Urothelium cell line (cell line): ENCODE measurements at places on chromosomes 7 and 10.

GRCh38 chr10:46515793-46516192 lies 40.7 kb downstream of the GPRIN2 start:
- DNase-seq: no peak

DNA sequence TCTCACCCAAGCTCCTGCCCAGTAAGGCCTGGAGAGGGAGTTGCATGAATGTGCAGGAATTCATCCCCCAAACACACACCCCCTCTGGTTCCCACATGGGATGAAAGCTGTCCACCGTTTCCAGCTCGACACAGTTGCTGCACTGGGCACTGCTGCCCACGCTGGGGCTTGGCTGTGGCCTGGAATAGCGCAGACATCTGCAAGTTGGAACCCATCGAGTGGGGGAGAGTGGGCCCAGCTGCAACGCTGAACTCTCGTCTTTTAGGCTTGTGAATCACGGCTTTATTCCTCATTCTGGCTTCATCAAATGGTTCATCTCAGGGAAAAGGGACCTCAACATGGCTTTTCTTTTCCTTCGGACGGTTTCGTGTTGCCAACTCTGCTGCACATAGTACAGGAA lies 264.7 kb downstream of the DNAJB6 start:
- DNase-seq: no peak

GRCh38 chr7:79284211-79284610 lies 169.3 kb downstream of the MAGI2 start:
- no peak for DNase-seq

DNA sequence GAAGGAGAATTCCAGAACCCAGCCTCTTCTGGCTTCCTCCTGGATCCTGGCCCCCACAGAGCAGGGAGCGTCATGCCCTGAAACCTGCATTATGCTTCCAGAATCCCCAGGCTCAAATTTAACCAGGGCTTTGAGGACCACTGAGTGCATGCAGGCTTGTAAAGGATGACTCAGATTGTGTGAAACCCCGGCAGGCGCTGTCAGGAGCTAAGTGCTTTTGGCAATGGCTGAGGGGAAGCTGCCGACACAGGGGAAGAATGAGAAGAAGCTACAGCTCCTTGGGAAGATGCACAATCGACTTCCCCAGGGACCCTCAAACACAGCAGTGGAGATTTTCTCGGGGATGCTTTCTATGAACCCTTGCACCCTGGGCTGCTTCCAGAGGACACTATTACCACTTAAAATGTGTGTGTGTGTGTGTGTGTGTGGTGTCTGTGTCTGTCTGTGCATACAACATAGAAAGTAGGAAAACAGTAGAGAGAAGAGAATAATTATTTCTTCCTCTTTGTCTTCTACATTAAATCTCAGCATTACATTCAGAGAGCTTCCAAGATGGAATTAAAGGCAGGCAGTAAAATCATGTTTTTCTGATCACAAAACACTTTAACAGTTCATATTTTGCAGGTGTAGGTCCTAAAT lies 183.5 kb upstream of the INHBA start:
- peak; percentile 64 for DNase-seq

DNA sequence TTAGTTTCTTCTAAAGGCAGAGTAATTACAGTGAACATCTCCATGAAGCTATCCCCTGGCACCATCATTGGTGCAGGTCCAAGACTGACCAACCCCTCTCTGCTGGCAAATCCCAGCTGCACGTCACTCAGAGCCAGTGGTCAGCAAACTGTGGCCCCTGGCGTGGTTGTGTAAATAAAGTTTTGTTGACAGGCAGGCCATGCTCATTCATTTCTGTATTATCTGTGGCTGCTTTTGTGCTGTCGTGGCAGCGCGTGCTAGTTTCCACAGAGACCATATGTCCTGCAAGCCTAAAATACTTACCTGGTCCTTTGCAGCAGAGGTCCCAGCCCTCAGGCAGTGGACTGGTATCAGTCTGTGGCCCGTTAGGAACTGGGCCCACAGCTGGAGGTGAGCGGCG lies 117.6 kb upstream of the NPS start:
- no peak for DNase-seq

GRCh38 chr10:87703771-87704170 lies 44.1 kb downstream of the PAPSS2 start:
- DNase-seq: no peak

GRCh38 chr10:33195608-33196376 lies 138.7 kb downstream of the NRP1 start:
- DNase-seq: no peak

- DNase-seq: no peak
Measured at GRCh38 chr10:124498056-124498455, 36.4 kb downstream of the LHPP start.

- no peak for DNase-seq
Measured at GRCh38 chr7:68783684-68784083, 814.6 kb upstream of the AUTS2 start.

DNA sequence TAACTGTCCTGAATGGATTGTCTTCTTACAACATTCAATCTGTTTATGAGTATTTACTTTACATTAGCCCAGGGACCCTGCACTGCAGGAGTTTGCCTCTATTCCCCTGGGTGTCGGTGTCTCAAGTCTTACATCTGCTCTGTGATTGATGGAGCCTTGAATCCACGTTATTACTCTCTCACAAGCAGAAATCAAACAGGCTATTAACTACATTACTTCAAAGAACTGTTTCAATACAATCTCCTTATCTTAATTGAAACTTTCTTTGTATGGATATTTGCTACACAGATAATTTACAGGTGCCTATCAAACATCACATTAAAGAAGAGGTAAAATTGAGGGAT lies 3.1 kb upstream of the ARID5B start:
- no peak for DNase-seq

DNA sequence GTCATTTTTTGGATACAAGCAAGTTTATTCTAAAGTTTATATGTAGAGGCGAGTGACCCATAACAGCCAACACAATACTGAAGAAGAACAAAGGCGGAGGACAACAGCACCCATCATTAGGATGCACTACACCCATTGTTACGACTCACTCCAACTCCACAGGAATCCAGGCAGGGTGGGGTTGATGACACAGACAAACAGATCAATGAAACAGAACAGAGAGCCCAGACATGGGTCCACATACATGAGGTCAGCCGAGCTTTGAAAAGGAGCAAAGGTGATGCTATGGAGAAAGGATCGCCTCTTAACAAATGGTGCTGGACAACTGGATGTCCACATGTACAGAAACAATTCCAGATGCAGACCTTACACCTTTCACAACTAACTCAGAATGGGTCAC lies 426.4 kb downstream of the PTPRN2 start:
- DNase-seq: no peak

DNA sequence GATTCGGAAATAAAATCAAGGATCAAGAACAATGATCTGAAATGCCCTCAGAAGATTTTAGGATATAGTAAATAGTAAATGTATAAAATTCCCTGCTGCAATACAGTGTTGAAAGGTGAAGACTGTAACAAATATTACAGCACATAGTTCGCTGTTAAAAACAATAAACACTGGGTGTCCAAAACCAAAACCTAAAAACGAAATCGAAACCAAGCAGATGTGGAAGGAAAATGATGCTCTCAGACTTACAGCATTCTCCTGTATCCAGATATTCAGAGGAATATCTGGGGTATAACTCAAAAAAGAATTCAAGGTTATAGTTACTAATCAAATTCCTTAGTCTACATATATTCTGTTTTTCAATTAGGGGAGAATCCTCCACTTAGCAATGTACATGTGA lies 708.1 kb upstream of the PCDH15 start:
- DNase-seq: peak; percentile 9

- no peak for DNase-seq
Measured at GRCh38 chr7:159036916-159037605, 107.6 kb downstream of the VIPR2 start.

- DNase-seq: no peak
Measured at GRCh38 chr10:58644311-58644710, 131.6 kb downstream of the BICC1 start.

GRCh38 chr7:155717010-155717744 lies 72.7 kb downstream of the RBM33 start:
- DNase-seq: no peak

GRCh38 chr10:5600908-5601307 lies 65.5 kb downstream of the ASB13 start:
- no peak for DNase-seq

- no peak for DNase-seq
Measured at GRCh38 chr7:50221028-50221427, 83.5 kb upstream of the IKZF1 start.

- DNase-seq: peak; percentile 84
Measured at GRCh38 chr7:20330239-20330927, at the start of gene ITGB8. Gene ITGB8, plus strand, starts transcription at chr7:20330900. Its CDS starts 907 bp downstream, at chr7:20331807.

DNA sequence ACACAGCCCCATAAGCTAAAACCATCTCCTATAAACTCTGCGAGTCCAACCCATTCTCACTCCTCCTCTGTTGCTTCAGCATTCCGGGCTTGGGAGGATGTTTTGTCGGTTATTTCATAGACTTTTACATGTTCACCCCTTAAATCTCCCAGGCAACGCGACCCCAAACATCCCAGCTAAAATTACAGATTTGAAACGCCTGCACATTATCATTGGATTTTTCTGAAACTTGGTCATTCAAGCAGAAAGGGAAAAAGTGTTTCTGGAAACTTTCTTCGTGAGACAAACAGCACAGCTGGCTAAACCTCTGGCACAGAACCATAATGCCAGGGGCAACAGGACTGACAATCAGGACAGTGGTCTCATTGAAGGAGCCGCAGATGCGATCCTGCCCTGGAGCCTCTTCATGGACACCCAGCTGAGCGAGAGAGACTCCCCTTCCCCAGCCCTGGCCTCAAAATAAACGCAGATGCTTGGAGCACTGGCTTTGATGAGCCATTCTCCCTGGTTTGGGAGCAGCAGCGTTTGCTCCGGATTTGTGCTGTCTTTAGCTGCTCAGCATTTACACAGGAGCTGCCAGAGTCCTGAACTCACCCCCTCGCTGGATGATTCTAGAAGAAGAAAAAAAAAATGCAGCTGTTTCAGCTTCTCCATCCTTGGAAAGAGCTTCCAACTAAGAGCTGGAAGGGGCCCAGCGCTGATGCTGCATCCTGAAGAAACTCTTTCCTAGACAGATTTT lies 30.1 kb downstream of the AFAP1L2 start:
- no peak for DNase-seq

DNA sequence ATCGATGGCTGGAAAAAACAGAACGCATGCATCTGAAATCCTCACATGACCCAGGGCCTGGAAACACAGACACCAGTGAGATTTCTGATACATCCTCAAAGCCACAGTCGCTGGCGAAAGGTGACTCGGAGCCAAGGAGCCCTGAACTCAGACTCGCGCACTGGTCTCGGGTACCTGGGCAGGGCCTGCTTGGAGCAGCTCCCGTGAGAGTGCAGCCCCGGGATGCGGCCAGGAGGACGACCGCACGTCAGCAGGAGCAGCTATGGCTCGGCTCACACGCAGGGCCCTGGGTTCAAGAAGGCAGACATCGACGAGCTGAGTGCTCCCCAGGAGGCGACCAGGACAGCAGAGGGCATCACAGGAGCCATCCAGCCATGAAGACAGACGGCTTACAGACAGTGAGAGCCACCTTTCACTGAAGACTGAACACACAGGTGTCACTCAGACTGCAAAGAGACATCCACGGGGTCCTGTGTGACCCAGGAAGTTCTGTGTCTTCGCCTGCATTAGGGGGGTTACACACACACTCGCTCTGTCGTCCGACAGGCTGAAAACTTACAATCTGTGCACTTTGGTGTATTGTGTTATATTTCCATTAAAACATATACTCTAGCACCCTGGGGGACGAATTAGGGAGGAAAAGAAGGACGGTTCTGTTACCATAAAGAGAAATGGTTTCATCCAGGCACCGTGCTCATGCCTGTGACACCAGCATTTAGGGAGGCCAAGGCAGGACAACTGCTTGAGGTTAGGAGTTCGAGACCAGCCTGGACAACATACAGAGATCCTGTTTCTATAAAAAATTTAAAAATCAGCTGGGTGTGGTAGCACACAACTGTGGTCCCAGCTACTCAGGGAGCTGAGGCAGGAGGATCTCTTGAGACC lies 227.7 kb downstream of the MAD1L1 start:
- no peak for DNase-seq

- no peak for DNase-seq
Measured at GRCh38 chr10:4191354-4191753, 406.3 kb upstream of the KLF6 start.

DNA sequence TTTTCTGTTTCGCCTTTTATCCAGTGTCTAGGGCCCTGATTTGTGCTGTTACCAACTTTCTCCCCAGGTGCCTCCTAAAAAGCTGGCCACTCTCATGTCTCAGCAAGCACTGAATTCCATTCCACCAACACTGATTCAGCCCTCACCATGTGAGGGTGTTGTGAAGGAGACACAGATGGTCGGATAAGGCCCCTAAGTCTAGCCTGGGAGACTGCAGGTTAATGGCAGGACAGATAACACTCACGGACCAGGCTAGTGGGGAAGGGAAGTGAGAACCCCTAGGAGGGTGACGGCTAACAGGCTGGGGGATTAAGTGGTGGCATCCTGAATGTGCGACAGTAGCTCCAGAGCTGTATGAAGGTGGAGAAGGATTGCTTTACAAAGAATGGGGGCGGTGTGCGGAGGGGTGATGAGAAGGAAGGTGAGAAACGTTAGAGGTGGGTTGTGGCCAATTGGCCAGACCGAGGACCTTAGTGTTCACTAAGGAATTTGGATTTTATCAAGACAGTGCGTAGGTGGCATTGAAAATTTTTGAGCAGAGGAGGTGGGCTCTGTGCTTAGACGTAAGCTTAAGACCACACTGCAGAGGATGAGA lies 3.8 kb upstream of the DUSP5 start:
- no peak for DNase-seq

DNA sequence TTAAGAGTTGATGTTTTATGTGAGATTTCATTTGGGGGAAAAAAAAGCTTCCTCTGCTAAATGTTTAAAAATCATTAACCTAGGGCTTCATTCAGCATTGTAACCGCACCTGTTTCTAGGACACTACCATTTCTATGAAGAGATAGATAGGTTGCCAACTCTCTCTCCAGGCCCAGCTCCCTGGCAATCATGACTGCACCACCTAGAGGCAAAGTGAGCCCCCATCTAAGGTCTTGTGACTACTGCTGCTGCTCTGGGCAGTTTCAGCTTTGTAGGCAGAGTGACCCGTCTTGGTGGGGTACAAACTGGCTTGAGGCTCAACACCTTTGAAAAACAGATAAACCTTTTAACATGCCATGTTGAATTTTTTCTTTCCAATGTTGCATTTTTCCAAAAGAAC lies 27.3 kb upstream of the MRC1 start:
- DNase-seq: no peak

DNA sequence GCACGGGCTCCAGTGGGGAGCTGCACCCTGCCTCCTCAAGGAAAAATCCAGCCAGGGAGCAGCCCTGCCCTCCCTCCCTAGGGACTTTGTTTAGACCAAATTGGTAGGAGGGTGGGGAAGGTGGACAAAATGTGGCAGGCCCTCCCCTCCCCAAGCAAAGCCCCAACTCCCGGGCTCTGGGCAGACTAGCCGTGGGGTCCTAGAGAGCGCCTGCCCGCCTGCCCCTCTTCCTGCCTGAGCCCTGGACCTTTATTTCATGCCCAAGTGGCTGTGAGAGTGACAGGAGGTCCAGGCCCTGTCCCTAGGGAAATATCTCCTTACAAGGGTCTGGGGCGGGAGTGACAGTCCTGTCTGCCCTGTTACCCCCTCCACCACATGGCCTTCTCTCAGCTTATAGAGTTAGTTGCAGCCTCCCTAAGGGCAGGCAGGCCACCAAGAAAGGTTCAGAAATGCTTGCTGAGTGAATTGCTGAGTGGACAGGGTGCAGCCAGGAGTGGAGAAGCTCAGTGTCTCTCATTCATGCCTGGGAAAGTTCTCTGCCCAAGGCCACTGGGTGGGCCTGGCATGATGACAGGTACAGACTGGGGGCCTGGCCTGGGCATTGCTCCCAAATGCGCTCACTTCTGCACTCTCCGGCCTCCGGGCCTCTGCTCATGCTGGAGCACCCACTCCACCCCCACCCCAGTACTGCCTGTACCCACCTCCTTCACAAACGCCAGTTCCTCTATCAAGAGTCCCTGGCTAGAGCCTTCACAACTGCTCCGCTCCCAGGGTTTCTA lies 25.2 kb downstream of the DNAJB12 start:
- no peak for DNase-seq
